IPS DF 19.7 (cell line): ENCODE measurements at places on chromosomes 7 and 10.

GRCh38 chr10:122852261-122852660 lies 6.6 kb upstream of the CUZD1 start:
- DNase-seq: no peak

GRCh38 chr7:105690325-105690945 lies 109.1 kb upstream of the EFCAB10 start:
- no peak for DNase-seq

DNA sequence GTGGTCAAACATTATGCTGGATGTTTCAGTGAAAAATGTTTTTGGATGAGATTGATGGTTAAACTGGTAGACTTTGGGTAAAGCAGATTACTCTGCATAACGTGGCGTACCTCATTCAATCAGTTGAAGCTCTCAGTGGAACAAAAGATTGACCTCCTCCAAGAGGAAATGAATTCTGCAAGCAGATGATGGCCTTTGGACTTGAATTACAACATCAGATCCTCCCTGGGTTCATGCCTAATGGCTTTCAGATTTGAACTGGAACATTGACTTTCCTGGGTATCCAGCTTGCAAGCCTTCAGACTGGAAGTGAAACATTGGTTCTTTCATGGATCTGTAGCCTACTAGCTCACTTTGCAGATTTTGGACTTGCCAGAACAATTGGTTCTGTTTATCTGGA lies 169.3 kb upstream of the MALRD1 start:
- DNase-seq: no peak

GRCh38 chr7:139656387-139656786 lies 121.4 kb downstream of the HIPK2 start:
- DNase-seq: no peak

DNA sequence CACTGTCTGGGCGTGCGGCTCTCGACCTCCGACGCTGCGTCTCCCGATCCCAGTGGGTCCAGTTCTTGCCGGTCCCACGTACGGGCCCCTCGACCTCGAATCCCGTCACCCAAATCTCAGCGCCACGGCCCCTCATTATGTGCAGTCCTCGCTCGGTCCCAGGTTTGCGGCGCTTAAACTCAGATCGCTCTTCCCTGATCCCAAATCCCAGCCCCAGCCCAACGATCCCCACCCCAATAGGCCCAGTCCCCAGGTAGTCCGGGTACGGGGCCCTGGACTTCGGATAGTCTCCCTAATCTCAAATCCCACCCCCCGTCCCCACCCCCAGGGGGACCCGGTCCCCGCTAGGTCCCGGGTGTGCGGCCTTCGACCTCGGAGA lies 666 bp downstream of the HNRNPF start:
- no peak for DNase-seq

- no peak for DNase-seq
Observed at GRCh38 chr10:17153321-17153720, 23.7 kb upstream of the CUBN start.

DNA sequence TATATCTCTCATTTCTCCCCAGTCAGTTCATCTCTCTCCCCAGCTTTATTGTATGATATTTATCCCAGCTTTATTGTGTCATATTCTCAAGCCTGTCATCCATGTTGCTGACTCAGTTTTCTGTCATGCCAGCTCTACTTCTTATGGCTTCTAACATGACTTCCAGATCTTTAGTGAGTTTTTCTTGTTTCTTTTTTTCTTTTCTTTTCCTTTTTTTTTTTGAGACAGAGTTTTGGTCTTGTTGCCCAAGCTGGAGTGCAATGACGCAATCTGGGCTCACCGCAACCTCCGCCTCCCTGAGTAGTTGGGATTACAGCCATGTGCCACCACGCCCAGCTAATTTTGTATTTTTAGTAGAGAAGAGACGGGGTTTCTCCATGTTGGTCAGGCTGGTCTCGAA lies 28.7 kb upstream of the CALU start:
- DNase-seq: no peak

GRCh38 chr10:33345236-33345635 lies 10.8 kb upstream of the NRP1 start:
- no peak for DNase-seq

- DNase-seq: no peak
Observed at GRCh38 chr7:152602962-152603361, 73.0 kb downstream of the XRCC2 start.

DNA sequence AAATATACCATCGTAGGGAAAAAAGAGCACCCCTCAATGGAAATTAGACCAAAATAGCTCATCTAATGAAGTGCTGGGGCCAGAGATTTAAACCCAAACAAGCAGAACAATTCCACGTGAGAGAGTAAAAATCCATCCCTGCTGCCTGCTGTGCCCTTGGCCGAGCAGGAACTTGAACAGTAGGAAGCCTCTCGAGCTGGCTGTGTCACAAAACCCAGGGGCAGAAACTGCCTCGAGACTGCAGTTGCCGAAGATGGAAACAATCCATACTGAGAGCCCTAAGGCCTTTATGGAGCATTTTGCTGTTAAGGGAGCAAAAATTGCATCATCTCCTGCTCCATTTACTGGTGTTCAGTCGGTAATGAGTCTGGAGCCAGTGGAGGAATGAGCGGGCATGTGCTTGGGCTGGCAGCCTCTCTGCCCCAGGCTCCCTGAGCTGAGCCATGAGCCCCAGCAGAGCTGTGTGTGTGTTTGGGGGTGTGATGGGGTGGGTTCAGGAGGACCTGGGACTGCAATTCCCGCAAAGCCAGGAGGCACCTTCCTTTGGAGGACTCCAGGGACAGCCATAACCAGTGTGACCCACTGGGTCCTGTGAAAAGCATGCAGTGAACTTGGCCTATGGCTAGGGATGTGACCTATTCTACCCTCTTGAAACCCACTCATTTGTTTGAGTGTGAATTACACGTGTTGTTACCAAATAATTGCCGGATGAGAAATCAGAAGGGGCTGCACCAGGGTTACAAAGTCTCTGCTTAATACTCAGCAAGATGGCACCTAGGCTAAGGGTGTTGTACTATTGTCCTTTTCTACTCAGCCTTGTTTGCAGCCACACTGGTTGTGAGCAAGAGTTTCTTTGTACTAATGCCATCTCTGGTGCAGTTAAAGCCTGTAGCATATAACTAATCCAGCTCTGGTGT lies 58.3 kb downstream of the CDHR3 start:
- DNase-seq: no peak

GRCh38 chr10:71856619-71857018 lies 5.6 kb upstream of the PSAP start:
- no peak for DNase-seq

- DNase-seq: no peak
Observed at GRCh38 chr7:127886248-127886647, 145.0 kb downstream of the LRRC4 start.

DNA sequence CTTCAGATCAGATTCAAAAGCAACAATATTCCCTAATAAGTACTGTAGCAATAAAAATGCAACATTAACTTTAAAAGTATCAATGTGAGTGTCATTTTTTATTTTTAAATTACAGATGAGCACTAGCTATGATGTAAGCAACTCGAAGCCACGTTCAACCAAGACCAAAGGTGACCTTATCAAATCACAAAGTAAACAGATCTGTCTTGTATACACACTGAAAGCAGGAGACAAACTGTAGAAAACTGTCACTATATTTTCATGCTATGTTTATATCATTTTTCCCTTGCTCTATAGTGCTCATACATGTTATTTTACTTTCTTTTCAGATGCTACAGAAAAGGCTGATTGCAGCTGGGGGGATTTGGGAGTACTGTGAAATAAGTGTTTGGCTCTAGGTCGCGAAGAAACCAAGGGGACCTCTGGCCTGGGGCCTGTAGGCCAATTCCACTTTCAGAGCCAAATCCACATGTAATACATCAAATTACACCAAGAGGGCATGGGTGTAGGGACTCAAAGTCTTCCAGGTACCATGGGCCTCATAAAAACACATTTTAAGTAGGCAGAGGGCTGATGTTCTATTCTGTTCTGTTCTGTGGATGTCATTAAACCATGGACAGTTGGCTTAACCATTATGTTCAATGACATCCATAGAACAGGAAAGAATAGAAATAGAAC lies 245.2 kb downstream of the SFMBT2 start:
- DNase-seq: no peak

DNA sequence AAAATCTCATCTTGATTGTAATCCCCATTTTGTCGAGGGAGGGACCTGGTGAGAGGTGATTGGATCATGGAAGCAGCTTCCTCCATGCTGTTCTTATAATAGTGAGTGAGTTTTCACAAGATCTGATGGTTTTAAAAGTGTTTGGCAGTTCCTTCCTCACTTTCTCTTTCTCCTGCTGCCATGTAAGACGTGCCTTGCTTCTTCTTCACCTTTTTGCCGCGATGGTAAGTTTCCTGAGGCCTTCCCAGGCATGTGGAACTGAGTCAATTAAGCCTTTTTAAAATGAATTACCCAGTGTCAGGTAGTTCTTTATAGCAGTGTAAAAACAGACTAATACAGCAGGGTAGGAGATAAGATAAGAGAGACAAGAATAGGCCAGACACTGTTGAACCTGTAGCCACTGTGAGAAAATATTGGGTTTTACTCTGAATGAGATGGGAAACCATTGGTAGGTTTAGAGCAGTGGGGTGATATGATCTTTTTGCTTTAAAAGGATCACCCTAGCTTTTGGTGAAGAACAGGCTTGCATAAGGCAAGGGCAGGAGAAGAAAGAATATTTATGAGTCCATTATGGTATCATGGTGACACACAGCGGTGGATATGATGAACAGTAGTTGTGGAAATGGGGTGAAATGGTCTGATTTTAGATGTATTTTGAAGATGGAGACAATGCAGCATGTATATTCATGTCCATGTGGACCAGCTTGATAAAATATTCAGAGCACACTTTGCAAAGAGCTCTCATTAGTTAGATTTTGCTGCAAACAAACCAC lies 11.5 kb downstream of the OR6B1 start:
- DNase-seq: no peak

- DNase-seq: no peak
Observed at GRCh38 chr7:117777335-117778142, 95.7 kb downstream of the CTTNBP2 start.

DNA sequence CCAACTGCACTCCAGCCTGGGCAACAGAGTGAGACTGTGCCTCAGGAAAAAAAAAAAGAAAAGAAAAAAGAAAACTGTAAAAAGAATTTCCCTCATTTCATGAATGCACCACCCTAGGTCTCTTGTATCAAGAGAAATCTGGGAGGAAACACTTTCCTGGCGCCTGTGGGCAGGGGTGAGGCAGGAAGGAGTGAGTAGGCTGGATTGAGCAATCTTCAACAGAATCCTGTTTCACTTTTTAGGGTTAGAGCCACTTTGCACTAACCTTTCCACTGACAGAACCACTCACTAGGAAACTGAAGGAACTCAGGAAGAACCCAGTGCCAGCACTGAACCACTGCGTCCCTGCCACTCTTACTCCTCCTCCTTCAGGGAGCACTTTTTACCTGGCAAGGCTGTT lies 282.1 kb downstream of the CCDC3 start:
- no peak for DNase-seq

- DNase-seq: no peak
Observed at GRCh38 chr10:126639084-126639483, 31.4 kb downstream of the C10orf90 start.

- no peak for DNase-seq
Observed at GRCh38 chr10:114404171-114405010, at the start of gene AFAP1L2. AFAP1L2 (minus strand) TSS chr10:114404502; CDS start chr10:114404455, 47 bp downstream.

DNA sequence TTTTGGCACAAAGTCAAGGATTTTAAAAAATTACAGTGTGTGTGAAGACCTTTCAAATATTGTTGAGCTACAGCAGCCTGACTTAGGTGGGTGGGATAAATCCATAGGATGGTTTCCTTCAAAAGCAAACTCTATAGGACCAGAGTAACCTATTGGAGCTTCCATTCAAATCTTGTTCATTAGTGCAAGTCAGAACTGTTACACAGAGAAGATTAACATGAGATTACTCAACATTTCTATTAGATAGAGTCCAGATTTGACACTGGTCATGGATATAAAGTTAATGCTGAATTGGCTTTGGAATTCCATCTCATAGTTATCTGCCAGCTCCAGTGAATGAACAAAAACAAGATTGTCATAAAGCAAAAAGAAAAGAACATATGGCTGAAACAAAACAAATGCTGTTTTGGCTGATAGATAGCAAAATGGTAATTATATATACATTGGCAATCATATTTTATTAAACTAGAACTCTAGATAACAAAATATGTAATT lies 129.6 kb upstream of the SEMA3A start:
- no peak for DNase-seq

- no peak for DNase-seq
Observed at GRCh38 chr10:28087661-28088351, 88.9 kb upstream of the ODAD2 start.

DNA sequence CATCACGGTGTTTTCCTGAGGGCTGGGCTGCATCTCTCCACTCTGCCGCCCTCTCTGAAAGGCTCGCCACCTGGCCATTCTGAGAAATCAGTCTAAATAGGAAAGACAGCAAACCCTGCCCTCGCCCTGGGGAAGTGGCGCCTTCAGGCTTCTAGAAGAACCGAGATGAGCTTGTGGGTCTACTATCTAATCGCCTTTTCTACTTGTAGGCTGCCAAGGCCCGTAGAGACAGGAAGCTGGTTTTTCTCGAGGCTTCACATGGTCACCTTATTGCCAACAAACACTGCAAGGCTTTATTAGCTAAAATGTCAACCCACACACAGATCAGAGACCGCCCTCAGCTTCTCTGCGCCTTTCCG lies 21.4 kb downstream of the LAT2 start:
- no peak for DNase-seq

DNA sequence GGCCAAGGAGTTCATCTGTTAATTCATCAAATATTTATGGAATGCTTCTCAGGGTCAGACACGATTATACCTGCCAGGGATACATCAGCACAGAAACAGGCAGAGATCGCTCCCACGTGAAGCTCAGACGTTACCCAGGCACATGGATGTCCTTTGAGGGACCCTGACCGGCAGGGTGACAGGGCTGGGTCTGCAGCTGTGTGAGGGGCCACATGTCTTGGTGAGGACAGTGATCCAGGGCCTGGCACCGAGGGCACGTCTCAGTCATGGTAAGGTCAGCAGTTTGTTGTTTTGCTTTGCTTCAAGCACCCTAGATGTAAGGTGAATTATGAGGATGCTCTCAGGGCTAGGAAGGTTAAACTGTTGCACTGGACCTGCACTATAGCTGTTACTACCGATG lies 227.9 kb downstream of the WDR37 start:
- DNase-seq: no peak
